T-helper 2 cell treated with Interferon-gamma antibody and Interleukin-4, amounts not matched to agents 100 ng/mL and 5 ng/mL, for 36 hours (primary cell): ENCODE measurements at places on chromosomes 5 and 9. TPM values are rescaled to one million over a fixed set of nuclear protein-coding genes. Genes with fewer than 3 reads are reported as not detected.

The C5orf34 gene
- 7.9 and 8.0 TPM in 2 replicates for total RNA-seq

The SETX gene
- 63.9 and 64.4 TPM in 2 replicates for total RNA-seq

The HTR4 gene
- total RNA-seq = not detected in 2 replicates

The RNF183 gene
- 0.45 TPM in 1 of 2 replicates, not detected in the other for total RNA-seq

The C5orf52 gene
- total RNA-seq = not detected in 2 replicates

The C5orf24 gene
- 31.5 and 34.3 TPM in 2 replicates for total RNA-seq

The ARHGEF39 gene
- total RNA-seq = 14.7 and 15.4 TPM in 2 replicates

The SLC6A19 gene
- total RNA-seq = not detected in 2 replicates

The FGF18 gene
- total RNA-seq = 0.20 TPM in 1 of 2 replicates, not detected in the other

The IL4 gene
- 4.0 and 7.9 TPM in 2 replicates for total RNA-seq

The NEUROG1 gene
- not detected in 2 replicates for total RNA-seq

The ZNF483 gene
- 4.0 and 5.0 TPM in 2 replicates for total RNA-seq

The TLE1 gene
- total RNA-seq = 0.11 and 0.34 TPM in 2 replicates

The STPG3 gene
- not detected in 2 replicates for total RNA-seq
